ENCODE measurements at places on chromosomes 4 and X.

- DNase-seq, result no peak
These were observed 47.6 kb downstream of the SPIN3 start for GRCh38 chrX:56947699-56948098.

DNA sequence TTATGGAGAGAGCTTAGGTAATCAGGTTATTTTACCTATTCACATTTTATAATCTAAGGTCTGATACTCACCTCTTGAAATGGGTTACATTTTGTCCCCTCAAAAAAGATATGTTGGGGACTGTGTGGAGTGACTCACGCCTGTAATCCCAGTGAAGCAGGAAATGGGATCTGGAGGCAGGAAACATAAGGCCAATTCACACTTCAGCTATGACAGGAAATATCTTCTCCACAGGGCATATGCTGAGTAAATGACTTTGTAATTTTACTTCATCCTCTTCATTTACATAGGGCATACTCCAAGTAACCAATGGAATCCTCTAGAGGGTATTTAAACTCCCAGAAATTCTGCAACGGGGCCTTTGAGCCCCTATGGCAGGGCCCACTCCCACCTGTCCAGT is 54.8 kb upstream of the ZMAT1 start:
- DNase-seq, result no peak

DNA sequence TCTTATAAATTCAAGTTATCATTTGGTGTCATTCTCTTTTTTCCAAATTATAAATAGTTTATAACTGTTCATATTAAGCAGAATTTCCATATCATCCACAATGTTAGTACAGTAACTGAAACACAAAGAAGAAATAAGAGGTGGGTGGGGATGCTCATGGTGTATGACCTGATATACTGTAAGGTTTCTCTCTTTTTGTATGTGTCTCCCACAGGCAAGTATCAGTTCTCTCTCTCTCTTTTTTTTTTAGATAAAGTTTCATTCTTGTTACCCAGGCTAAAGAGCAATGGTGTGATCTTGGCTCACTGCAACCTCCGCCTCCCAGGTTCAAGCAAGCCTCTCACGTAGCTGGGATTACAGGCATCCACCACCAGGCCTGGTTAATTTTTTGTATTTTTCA is 43.7 kb upstream of the UGT2A3 start:
- DNase-seq, result no peak

DNA sequence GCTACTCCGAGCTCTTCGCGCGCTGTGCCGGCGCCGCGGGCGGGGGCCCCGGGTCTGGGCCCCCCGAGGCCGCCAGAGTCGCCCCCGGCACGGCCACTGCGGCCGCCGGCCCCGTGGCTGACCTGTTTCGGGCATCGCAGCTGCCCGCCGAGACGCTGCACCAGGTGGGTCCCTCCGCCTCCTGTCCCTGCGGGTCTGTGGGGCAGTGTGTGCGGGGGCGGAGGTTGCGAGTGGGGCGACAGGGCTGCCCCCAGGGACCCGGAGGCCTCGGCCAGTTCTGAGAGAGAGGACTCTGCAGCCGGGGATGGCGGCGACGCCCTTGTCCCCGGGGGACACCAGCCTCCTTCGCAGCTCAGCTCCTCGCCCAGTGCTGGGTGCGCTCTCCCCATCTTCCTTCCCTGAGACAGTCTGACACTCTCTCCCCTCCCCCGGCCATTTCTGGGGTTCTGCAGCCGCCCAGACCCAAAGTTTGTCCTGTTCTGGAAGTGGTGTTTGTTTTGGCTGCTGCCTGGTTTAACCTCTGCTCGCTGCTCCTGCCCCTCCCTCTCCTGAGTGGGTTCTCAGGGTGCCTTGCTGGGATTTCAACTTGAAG is 609 bp downstream of the REPS2 start:
- no peak for DNase-seq

GRCh38 chrX:17741123-17741511 is 3.8 kb downstream of the SCML1 start:
- no peak for DNase-seq

GRCh38 chr4:87982446-87983010 is 7.0 kb downstream of the SPP1 start:
- DNase-seq, result no peak

DNA sequence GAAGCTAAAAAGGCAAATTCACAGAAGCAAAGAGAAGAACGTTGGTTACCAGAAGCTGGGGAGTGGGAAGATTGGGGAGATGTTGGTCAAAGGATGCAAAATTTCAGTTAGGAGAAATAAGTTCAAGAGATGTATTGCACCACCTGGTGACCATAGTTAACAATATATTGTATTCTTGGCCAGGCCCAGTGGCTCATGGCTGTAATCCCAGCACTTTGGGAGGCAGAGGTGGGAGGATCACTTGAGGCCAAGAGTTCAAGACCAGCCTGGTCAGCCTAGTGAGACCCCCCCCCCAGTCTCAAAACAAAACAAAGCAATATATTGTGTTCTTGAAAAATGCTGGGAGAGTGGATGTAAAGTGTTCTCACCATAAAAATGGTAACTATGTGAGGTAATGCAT is 67.9 kb downstream of the TAB3 start:
- DNase-seq, result no peak

- DNase-seq, result no peak
These were observed 1381.5 kb upstream of the ADGRL3 start for GRCh38 chr4:59818656-59819055.

DNA sequence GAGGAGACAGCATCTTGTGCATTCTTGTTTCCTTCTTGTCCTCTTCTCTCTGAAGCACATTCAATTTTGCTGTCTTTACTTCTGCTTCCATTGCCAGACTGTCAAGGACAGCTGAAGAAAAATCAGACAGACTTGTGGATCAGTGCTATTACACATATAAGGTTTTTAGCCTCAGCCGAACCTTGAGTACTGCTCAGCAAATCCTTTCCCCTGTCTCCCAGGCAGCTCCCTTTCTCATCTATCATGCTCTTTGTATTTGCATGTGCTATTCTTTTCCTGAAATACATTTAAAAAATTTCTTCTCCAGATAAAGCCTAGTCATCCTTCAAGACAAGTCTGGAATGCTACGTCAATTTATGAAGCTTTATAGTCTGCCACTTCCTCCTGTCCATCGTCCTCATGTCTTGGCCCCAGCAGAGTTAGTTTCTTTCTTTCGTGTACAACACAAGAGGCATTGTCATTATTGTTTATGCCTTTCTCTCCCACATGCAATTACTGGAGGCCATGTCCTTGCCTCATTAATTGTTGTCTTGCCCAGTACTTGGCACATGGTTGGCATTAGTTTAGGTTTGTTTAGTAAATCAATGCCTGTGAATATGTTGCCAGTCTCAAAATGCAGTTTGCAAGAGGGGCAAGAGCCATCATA is 45.1 kb downstream of the ADGRL3 start:
- DNase-seq, result no peak

DNA sequence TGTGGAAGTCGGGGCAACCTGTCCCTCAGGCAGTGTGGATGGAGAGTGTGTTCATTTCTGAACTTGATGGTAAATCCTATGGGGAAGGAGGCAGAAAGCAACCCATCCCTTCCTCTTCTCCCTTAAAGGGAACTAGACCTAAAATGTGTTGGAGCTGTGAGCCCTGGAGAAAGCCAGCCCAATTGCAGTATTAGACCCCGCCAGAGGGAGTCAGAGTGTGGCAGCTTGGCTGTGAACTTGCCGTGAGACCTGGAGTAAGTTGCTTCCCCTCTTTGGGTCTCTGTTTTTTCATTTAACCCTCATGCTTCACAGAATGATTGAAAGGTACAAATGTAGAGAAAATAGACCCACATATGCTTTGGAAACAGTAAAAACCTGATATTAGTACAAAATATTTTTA is 108.7 kb upstream of the PAK3 start:
- DNase-seq, result no peak

DNA sequence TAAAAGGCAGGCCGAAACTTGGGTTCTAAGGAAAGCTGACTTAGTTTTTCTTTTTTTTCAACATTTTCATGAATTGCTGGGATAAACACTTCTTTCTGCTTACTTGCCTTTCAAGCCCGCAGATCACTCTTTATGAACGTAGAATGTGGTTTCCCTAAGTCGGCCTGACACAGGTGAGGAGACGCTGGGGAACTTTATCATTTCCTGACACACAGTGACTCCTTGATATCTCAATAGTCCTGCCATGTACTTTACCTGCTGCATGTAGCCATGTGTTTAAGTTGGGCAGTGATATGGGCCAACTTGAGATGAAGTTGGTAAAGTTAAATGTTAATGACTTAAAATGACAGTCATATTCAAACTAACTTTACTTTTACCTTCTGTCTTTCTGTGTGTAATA is 26.6 kb upstream of the SNCA start:
- DNase-seq, result no peak

- DNase-seq, result no peak
These were observed 694.4 kb upstream of the POU3F4 start for GRCh38 chrX:82813671-82814078.

DNA sequence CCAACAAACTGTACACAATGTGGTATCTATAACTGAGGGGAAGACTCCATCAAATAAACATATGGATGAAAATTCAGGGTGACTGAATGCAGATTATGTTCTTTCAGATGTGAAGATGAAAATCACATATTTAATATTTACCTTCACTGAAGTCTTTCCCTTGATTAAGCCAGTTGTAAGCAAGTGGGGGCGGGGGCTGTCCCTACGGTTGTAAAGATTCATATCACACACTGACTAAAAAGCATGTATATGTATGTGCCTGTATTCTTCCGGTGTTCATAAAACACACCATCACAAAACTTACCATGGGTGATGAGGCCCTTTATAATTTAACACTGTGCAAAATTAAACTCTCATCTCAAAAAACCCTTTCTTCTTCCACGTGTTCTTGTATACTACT is 1.3 kb downstream of the TAB3 start:
- DNase-seq, result no peak

- DNase-seq, result no peak
These were observed 587.2 kb downstream of the EPHA5 start for GRCh38 chr4:65083076-65083475.

DNA sequence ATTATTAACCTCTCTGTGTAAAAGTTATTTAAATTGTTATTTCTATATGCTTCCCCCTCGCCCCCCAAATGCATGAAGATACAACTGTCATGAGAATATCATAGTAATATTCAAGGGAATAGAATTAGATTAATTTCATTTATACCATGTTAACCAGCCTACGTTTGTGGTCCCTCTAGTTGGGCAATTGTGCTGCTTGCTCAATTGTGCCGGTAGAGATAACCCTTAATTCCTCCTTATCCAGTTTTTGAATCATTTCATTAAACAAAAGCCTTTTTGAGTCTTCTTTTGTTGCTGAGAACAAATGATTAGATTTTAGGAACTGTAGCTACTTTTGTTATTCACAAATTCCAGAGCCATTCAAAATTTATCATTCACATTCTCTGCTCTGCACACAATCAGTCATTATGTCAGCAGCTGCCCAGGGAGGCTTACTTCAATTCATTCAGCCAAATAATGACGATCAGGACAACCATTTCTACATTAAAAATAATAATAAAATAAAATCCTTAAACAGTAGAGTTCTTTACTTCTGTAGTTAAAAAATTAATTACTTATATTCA is 98.1 kb downstream of the ADGRL3 start:
- no peak for DNase-seq

DNA sequence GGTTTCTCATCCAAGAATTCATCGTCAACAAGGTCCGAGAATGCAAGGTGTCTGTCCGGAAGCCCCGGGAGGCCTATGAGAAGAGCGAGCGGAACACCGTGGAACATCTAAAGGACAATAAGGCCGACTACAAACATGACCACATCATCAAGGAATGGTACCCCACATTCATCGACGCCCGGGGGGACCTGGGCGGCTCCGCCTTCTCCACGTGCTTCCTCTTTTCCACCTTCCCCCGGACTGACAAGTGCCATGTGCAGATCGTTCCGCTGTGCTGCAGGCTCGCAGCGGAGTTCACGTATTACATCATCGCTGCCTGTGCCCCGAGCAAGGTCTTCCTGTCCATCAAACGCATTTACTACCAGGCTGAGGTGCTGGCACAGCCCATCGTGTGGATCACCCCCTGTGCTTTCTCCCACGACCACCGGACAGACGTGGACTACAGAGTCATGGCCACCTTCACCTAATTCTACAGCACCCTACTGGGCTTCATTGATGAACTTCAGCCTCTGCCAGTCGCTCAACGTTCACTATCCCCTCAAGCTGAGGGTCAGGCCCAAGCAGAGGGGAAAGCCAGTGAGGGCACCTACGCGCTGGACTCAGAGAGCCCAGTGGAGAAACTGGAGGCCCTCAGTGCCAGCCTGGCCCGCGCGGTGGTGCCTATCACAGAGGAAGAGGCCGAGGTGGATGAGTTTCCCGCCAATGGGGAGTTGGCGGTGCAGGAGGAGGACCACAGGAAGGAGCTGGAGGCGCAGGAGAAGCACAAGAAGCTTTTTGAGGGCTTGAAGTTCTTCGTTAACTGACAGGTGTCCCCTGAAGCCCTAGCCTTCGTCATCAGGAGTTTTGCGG is 125.9 kb upstream of the PABPC4L start:
- DNase-seq, result no peak

DNA sequence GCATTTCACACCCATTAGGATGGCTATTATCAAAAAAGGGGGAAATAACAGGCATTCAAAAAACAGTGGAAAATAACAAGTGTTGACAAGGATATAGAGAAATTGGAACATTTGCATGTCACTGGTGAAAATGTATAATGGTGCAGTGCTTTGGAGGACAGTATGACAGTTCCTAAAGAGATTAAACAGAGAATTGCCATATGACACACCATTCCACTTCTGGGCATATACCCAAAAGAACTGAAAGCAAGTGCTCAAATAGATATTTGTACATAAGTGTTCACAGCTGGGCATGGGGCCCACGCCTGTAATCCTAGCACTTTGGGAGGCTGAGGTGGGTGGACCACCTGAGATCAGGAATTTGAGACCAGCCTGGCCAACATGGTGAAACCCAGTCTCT is 348.1 kb downstream of the NR3C2 start:
- DNase-seq, result no peak

GRCh38 chrX:133444952-133445831 is 29.9 kb upstream of the GPC4 start:
- no peak for DNase-seq

- DNase-seq, result no peak
These were observed 204.3 kb downstream of the TRAM1L1 start for GRCh38 chr4:116881077-116881476.

DNA sequence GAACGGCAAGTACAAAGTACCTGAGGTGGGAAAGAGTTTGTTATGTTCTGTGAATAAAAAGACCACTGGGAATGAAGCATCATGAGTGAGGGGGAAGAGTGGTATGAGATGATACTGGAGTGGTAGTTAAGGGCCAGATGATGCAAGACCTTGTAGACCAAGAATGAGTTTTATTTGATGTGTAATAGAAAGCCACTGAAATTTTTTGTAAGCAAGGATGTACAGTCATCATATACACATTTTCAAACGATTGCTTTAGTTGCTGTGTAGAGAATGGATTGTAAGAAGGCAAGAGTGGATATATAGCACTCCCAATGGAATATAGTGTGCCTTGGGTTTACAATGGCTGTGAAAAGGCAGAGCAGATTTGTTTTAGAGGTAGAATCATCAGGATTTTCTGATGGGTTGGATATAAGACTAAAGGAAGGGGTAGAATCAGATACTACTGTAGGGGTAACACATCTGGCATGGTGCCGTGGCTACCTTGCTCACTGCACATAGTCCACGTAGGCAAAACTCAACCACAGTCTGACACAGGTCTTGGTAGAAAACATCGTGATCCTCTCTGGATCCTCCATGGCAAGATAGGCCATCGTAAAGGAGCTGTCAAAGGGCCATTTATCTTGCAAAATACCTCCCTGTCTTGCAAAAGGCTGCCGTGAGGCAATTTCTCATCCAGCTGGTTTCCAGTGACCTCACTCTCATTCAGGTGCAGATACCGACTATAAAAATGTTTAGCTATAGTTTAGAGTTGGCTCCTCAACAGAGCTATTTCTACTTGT is 14.9 kb downstream of the TIFA start:
- no peak for DNase-seq

GRCh38 chrX:139209342-139209741 is 321.2 kb upstream of the F9 start:
- no peak for DNase-seq

All from stimulated activated CD8-positive, alpha-beta memory T cell treated with anti-CD3 and anti-CD28 coated beads, Interleukin-4, amount 100 ng/mL, for 1 hour (primary cell).